ENCODE measurements at places on chromosomes 16 and 17. TPM values are rescaled to one million over a fixed set of nuclear protein-coding genes. Genes with fewer than 3 reads are reported as not detected.

The ZPBP2 gene
- total RNA-seq: not detected

The ZACN gene
- 10.3 TPM for total RNA-seq

The RNF43 gene
- total RNA-seq: 20.5 TPM

The FN3K gene
- total RNA-seq: 3.6 TPM

The CSF3 gene
- not detected for total RNA-seq

The PIPOX gene
- 2.8 TPM for total RNA-seq

The KRTAP16-1 gene
- total RNA-seq: not detected

The VMO1 gene
- total RNA-seq: 0.46 TPM

The C17orf107 gene
- total RNA-seq: 1.3 TPM

The TMEM219 gene
- total RNA-seq: 59.0 TPM

The CDIP1 gene
- 47.9 TPM for total RNA-seq

The FBXL16 gene
- total RNA-seq: 6.4 TPM

The TMC6 gene
- 240 TPM for total RNA-seq

The ATP1B2 gene
- 0.37 TPM for total RNA-seq

The PYDC1 gene
- total RNA-seq: not detected

The PPP1R1B gene
- not detected for total RNA-seq

The MT1G gene
- total RNA-seq: 24.5 TPM

Measured in activated T-helper 2 cell treated with anti-CD3 and anti-CD28 coated beads, Interferon-gamma antibody, Interleukin-2, Interleukin-4, amounts not matched to agents 10 μg/mL and 5 μg/mL and 100 μg/mL, durations not matched to agents 14 hours and 24 hours and 36 hours (primary cell).